Vagina (tissue), 2 donors: ENCODE measurements at places on chromosomes 2 and 18.

- no peak overlapping the region for H3K27ac ChIP-seq
- no peak for DNase-seq
- peaks cover 12% of the 10 kb centered on the region for H3K4me1 ChIP-seq
- no peaks in the 10 kb centered on the region for H3K27me3 ChIP-seq
- H3K36me3 ChIP-seq = no peaks in the 10 kb centered on the region
Measured at GRCh38 chr2:17544256-17544655, 3.8 kb downstream of the VSNL1 start.

- peak; percentile 62 for DNase-seq
- no peak overlapping the region for H3K27ac ChIP-seq
- no peaks in the 10 kb centered on the region for H3K27me3 ChIP-seq
- no peaks in the 10 kb centered on the region for H3K36me3 ChIP-seq
- no peak overlapping the region for H3K4me3 ChIP-seq
- peaks cover 34% of the 10 kb centered on the region for H3K4me1 ChIP-seq
Measured at GRCh38 chr18:80232030-80232429, 15.3 kb downstream of the PARD6G start.

GRCh38 chr2:113138428-113139322 lies 11.3 kb downstream of the IL1RN start:
- no peaks in the 10 kb centered on the region for H3K27me3 ChIP-seq
- no peak overlapping the region for H3K27ac ChIP-seq
- H3K4me1 ChIP-seq = no peaks in the 10 kb centered on the region
- H3K4me3 ChIP-seq = no peak overlapping the region
- H3K36me3 ChIP-seq = no peaks in the 10 kb centered on the region

DNA sequence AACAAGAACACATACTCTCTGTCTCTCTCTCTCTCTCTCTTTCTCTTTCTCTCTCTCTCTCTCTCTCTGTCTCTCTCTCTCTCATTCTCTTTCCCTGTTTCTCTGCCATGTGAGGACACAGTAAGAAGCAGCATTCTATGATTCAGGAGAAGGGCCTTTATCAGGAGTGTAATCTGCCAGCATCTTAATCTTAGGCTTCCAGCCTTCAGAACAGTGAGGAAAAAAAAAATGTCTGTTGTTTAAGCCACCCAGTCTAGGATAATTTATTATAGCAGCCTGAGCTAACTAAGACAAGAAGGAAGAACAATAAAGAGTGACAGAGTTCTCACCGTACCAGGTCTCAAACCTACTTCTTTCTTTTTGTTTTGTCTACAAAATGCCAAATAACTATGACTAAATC lies 399.4 kb downstream of the SOCS6 start:
- H3K27me3 ChIP-seq = no peaks in the 10 kb centered on the region
- no peak for DNase-seq
- H3K36me3 ChIP-seq = no peaks in the 10 kb centered on the region
- H3K27ac ChIP-seq = no peak overlapping the region
- H3K4me1 ChIP-seq = no peaks in the 10 kb centered on the region

GRCh38 chr2:141020346-141020745 lies 1110.5 kb downstream of the LRP1B start:
- no peaks in the 10 kb centered on the region for H3K4me1 ChIP-seq
- H3K4me3 ChIP-seq = no peak overlapping the region
- no peaks in the 10 kb centered on the region for H3K36me3 ChIP-seq
- no peaks in the 10 kb centered on the region for H3K27me3 ChIP-seq
- no peak for DNase-seq
- H3K27ac ChIP-seq = no peak overlapping the region

DNA sequence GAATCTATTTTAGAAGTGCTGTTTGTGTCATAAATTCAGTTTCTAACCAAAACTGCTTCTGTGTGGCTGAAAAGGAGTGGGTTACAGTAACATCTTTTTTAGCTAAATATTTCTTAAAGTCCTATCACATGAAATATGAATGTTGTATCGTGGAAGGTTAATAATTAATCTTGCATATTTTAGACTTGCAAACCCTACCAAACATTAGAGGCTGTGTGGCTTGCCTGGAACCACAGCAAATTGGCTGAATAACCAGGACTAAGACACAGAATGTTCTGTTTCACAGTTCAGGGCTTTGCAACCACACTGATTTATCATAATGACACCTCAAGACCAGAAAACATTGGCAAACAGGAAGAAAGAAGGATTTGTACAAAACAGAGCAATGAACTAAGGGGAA lies 208.9 kb upstream of the CNTNAP5 start:
- no peaks in the 10 kb centered on the region for H3K36me3 ChIP-seq
- no peak overlapping the region for H3K27ac ChIP-seq
- no peak overlapping the region for H3K4me3 ChIP-seq
- no peaks in the 10 kb centered on the region for H3K4me1 ChIP-seq
- no peaks in the 10 kb centered on the region for H3K27me3 ChIP-seq
- DNase-seq = no peak

DNA sequence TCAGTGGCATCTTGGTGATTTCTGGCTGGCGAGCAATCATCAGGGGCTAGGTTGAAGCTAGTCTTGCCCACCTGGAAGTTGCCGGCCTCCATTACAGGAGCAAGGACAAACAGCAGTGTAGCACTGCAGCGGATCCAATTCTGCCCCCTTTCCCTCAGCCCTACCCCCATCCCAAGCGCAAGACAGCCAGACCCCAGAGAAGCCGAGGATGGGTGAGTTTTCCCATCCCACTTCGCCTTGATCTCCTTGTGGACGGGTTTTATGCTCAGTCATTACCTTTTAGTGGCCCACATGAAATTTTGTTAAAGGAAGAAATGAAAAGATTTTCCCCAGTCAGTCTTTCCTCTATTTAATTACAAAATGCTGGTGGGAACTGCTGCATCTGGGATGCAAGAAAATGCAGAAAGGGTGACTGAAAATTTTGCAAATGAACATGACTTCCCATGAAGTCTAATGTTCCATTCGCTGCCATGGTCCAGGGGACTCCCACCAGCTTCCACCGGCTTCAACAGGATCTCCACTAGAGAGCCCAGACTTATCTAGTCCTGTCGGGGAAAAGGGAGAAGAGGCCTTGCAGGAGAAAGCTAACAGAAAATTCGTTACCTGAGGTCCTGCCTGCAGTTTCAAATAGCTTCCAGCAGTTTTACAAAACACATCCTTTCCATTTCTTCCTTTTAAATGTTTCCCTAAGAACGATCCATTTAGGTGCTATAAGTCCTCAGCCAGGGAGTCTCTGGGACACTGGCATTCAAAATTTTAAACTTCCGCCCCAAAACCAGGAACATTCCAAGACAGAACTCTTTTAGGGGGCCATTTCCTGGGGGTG lies 1.9 kb upstream of the HOXD9 start:
- H3K36me3 ChIP-seq = no peaks in the 10 kb centered on the region
- H3K27ac ChIP-seq = peak overlapping the region; percentile 77
- H3K4me3 ChIP-seq = no peak overlapping the region
- DNase-seq = no peak

DNA sequence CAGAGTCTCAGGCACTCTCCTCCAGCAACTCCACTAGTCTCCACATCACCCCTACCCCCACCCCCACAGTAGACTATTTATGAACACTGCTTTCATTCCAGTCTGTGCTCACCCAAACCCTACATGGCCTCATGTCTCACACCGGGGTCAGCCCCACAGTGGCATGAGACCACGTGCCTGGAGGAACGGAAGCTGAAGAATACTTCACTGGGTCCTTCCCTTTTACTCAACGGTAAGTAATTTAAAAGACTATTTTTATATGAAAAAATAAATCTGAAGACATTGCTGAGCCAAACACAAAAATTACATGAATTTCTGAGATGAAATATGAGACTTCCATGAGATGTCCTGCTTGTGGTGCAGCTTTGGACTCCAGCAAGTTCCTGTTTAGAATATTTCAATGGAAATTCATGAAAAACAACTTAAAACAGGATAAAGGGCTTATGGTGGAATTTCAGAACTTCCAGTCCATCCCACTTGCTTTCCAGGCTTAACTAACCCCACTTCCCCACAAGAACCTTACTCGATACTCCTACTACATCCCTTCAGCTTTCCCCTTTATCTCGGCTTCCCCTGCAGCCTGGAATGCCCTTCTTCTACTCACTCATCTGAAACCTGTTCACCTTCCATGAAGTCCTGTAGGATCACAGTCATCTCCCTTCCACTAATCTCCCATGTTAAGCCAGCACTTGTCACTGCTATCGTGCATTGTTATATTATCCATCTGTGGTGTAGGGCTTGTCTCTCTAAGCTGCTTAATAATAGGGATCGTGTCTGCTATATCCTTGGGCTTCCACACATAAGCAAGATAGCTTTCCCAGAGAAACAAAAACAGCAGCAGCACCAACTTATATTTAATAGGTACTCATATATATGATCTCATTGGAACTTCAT lies 47.9 kb downstream of the SLC14A1 start:
- H3K36me3 ChIP-seq = no peaks in the 10 kb centered on the region
- DNase-seq = no peak
- H3K4me1 ChIP-seq = peaks cover 6% of the 10 kb centered on the region
- H3K27ac ChIP-seq = no peak overlapping the region
- H3K27me3 ChIP-seq = no peaks in the 10 kb centered on the region

DNA sequence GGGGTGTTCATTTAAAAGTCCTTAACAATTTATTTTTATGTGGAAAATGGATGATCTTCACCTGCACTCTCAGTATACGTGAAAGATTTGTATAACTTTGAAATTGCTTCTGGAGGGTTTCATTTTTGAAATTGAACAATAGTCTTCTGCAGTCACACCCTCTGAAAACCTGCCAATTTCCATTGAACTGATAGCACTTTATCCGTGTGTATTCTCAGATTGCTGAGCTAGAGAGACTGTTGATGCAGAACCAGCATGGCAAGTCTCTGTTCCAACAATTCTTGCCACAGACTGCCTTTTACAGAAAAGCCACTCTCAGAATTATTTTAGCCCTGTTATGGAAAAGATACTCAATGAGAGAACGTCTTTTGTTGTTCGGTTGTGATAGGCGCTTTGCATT lies 6.6 kb upstream of the GULP1 start:
- H3K36me3 ChIP-seq = no peaks in the 10 kb centered on the region
- no peak overlapping the region for H3K4me3 ChIP-seq
- H3K27me3 ChIP-seq = no peaks in the 10 kb centered on the region
- H3K27ac ChIP-seq = no peak overlapping the region
- peaks cover 8% of the 10 kb centered on the region for H3K4me1 ChIP-seq

DNA sequence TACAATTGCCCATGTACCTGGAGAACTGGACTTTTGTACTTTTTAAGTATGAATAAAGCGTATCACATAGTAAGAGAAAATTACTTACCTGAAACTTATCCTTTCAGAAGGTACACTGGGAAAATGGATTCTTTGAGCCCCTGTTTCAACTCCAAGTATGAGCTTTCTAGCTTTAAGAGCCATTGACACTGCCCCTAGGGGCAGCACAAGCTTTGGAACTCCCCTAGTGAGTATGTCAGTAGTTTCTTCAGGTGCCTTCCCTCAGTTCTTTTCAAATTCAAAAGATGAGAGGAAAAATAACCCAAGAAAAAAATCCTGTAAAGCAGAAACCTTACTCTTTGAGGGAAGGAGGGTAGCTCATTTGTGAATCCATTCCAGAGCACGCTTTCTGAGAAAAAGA lies 124.1 kb downstream of the MEMO1 start:
- no peak overlapping the region for H3K27ac ChIP-seq
- no peak overlapping the region for H3K4me3 ChIP-seq
- no peak for DNase-seq

DNA sequence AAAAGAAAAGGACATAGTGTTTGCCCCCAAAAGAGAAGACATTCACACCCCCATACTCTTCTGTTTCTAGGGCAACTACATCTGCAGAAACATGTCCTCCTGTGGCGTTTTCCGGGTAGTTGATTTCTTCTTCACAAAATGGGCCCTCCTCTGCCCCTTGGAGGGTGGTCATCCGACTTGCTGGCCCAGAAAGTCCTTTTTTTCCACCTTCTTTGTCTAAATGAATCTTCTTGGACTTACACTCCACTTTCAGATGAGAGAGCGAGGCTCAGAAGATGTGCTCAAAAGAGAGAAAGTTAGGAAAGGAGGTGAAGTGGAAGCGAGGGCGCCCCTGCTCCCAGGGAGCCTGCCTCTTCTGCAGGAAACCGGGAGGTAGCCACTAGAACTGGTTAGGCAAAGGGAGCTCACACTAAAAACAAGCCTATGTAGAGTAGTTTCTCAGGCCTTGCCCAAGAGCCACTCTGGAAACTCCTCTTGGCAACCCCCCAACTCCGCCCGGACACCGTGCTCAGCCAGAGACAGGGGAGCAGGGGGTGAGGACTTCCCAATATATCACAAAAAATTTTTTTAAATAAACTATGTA lies 10.2 kb upstream of the SIX3 start:
- no peak overlapping the region for H3K4me3 ChIP-seq
- no peaks in the 10 kb centered on the region for H3K36me3 ChIP-seq
- H3K27me3 ChIP-seq = peaks cover 25% of the 10 kb centered on the region
- DNase-seq = no peak

DNA sequence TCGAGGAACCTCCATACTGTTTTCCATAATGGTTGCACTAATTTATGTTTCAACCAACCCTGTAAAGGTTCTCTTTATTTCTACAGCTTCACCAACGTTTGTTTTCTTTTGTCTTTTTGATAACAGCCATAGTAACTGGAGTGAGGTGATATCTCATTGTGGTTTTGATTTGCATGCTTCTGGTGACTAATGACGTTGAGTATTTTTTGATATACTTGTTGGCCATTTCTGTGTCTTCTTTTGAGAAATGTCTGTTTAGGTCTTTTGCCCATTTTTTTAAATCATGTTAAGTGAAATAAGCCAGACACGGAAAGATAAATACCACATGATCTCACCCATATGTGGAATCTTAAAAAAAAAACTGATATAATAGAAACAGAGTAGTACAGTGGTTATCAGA lies 74.8 kb upstream of the SMIM21 start:
- H3K27me3 ChIP-seq = no peaks in the 10 kb centered on the region
- no peaks in the 10 kb centered on the region for H3K4me1 ChIP-seq
- no peak overlapping the region for H3K4me3 ChIP-seq
- no peak overlapping the region for H3K27ac ChIP-seq
- no peaks in the 10 kb centered on the region for H3K36me3 ChIP-seq

DNA sequence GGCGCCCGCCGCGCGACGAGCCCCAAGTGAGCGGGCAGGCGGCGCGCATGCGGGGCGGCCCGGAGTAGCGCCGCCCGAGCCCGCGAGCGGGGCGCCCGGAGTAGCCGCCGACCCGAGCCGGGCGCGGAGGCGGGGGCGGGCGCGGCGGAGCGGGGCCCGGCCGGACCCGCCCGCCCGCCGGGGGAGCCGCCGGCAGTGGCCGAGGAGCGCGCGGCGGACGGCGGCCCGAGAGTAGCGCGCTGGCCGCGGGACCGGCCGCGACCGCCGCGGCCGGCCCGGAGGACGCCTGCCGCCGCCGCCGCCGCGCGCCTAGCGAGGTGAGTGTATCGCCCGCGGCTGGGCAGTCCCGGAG lies at the start of gene GALNT1:
TSS of gene GALNT1 (plus strand) at position 195 of the 352 bp plus-strand sequence. CDS start 72,923 bp downstream, outside the sequence.
- DNase-seq = no peak
- peaks cover 28% of the 10 kb centered on the region for H3K4me1 ChIP-seq
- peak within 1 kb of the TSS; percentile 76 for H3K4me3 ChIP-seq
